ENCODE measurements at places on chromosomes 11 and 22.

DNA sequence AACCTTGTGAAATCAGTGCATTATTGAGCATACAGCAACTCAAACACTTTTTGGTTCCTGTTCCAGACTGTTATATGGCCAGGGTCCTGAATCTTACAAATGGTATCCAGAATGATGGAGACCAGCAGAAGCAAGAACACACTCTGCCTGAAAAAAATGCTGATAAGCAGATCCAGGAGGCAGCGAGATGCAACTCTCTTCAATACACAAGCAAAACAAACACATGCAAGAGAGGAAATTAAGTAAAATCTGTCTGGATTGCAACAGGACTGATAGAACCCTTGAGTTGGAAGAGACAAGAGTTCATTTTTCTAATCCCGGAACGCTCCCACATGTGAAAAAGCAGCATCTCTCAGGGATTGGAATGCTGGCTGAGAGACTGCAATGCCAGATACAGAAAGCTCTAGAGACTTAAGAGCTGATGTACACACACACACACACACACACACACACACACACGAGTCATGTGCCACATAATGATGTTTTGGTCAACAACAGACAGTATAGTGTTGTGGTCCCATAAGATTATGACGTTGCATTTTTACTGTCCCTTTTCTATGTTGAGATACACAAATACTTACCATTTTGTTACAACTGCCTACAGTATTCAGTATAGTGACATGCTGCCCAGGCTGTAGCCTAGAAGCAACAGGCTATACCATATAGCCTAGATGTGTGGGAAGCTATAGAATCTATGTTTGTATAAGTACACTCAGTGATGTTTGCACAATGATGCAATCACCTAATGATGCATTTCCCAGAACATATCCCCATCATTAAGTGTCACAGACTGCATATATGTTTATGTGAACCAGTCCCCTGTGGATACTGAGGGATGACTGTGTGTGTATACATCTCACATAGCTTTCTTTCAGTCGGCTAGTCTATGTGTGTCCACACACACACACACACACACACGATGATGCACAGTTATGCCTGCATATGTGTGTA is 406.6 kb downstream of the LARGE1 start:
- DNase-seq = no peak

DNA sequence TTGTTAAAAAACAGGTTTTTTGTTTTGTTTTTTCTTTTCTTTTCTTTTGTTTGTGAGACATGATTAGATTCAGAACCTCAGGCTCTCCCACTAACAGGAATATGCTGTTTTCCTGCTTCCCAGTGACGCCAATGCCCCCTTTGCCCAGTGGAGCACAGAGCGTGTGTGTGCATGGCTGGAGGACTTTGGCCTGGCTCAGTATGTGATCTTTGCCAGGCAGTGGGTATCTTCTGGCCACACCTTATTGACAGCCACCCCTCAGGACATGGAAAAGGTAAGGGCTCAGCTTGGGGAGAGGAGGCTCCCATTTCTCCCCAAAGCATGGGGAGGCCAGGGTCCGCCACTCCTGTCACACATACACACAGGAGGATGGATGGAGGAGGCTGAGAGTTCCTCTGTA is 25.0 kb downstream of the CYB5R2 start:
- DNase-seq = no peak

- no peak for DNase-seq
Observed at GRCh38 chr11:78216571-78217287, 28.0 kb downstream of the USP35 start.

DNA sequence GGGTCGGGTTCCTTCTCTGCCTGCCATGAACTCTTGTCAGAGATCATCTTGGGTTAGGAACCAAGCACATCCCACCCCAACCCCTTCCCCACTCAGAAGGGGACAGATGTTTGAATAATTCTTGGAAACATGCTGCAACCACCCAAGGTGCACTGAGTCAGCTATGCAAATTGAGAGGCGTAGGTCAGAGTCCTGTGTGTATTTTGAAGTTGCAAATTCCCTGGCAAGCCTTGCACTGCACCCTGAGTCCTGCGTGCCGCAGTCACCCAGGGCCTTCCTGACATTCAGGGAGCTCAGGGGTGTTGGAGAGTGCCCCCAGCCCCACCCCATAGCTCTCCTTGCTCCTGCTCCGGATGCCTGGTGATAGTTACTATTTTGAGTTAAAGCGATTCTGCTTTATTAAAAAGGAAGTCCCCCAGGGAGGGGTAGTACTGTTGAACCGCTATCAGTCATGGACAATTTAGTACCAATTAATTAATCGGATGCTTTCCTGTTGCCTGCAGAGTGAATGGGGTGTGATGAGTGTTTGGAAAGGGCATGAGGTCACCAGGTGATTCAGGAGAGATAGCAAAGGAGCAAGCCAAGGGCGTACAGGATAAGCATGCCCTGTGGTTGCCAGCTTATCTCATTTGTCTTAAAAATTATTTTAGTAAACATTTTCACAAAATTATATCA is 123.7 kb downstream of the GRIK4 start:
- DNase-seq = no peak

All from OCI-LY7 (cell line).